ENCODE measurements at places on chromosomes 5 and 9.

GRCh38 chr9:138117836-138118235 is 240.3 kb downstream of the CACNA1B start:
- DNase-seq, result no peak

- DNase-seq, result no peak
Measured at GRCh38 chr5:6307304-6307703, 71.0 kb downstream of the MED10 start.

GRCh38 chr5:38167562-38167996 is 90.8 kb upstream of the EGFLAM start:
- DNase-seq, result no peak

- no peak for DNase-seq
Measured at GRCh38 chr5:135976216-135976615, 21.4 kb upstream of the LECT2 start.

DNA sequence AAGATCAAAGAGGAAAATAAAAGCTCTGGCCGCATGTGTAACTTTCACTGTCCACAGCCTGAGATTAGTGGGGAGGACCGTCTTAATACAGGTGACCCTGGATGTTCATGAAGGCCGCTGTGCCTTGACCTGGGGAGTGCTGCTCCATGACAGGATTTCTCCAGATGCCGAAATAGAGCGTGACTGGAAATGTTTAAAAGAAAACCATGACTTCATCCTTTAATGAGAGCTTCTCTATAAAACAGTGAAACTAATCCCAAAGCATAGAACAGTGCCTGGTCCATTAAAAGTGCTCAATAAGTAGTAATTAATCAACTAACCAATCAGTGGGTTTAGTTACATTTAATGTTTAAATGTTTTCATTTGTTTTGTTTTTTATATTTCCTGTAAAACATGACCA is 62.7 kb downstream of the ERAP1 start:
- DNase-seq, result no peak

DNA sequence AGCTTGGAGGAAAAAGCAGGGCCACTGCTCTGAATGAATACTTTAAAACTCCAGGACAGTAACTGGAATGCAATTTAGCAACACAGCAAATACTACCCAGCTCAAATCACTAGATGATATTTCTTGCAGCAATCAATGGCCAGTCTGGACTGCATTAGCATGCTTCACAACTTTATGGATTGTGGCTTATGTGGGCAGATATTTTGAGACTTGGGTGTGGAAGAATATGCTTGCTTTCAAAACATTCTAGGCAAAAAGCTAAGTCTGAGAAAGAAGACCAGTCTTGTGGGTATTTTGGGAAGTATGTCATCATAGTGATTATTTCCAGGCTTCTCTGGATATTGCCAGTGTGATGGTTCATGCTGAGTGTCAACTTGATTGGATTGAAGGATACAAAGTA is 3.1 kb downstream of the RANBP3L start:
- no peak for DNase-seq

- no peak for DNase-seq
Measured at GRCh38 chr5:163566678-163567077, 61.3 kb downstream of the MAT2B start.

- no peak for DNase-seq
Measured at GRCh38 chr9:137116027-137116507, 1.5 kb upstream of the DPP7 start.

DNA sequence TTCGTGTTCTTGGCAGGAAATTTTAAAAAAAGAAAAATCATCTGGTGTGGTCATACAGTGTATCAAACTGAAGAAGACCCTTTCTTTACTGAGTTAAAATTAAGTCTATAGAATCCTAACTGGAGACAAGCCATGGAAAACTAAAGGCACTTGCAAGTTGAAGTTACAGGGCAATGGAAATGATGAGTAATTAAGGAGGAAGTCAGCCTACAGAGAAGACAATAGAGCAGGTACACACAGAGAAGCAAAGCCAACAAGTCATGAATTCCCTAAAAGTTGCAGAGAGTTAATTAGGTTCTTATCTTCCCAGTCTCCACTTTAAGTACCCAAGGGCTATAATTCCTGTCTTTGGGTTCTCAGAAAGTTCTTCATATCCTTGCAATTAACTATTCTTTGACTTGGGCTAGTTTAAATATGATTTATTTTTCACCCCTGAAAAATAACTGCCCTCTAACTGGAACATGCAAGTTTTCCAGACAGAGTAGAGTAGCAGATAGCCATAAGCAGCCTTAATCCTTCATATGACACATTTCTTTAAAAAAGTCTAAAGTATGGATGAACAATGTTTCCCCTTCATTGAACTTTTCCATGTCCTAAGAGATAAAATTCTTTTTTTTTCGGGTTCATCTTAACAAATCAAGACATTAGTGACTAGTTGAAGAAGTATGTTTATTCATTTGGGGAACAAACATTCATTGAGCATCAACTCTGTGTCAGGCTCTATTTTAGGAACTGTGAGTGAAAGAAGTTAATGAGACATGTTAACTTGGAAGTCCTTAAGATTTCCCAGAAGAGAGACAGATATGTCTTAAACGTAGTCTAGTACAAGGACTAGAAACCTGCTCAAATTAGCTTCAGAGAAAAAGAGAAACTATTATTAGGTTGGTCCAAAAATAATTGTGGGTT is 5.2 kb upstream of the ITGA2 start:
- no peak for DNase-seq

- DNase-seq, result no peak
Measured at GRCh38 chr5:17481378-17481777, 16.7 kb upstream of the TAF11L2 start.

GRCh38 chr5:15664961-15665360 is 165.0 kb downstream of the FBXL7 start:
- DNase-seq, result no peak

DNA sequence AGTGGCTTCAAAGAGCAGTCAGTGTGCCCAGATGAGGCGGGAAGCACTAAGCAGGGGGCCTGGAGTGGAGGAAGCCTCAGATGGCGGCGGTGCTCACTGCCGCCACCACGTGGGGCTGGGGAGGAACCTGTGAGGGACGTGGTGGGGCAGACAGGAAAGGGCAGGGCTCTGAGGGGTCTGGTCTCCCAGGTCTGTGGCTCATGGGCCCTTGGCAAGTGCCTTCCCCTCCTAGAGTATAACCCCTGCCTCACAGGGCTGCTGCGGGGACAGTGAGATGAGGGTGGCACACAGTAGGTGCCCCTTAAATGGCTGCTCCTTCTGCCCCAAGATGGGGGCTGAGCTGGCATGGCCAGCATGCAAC is 26.6 kb downstream of the NR5A1 start:
- no peak for DNase-seq

GRCh38 chr9:94135222-94135621 is 51.0 kb downstream of the PTPDC1 start:
- no peak for DNase-seq

- no peak for DNase-seq
Measured at GRCh38 chr5:164332349-164333196, 827.2 kb downstream of the MAT2B start.

- no peak for DNase-seq
Measured at GRCh38 chr5:110916381-110917049, 155.0 kb upstream of the TSLP start.

DNA sequence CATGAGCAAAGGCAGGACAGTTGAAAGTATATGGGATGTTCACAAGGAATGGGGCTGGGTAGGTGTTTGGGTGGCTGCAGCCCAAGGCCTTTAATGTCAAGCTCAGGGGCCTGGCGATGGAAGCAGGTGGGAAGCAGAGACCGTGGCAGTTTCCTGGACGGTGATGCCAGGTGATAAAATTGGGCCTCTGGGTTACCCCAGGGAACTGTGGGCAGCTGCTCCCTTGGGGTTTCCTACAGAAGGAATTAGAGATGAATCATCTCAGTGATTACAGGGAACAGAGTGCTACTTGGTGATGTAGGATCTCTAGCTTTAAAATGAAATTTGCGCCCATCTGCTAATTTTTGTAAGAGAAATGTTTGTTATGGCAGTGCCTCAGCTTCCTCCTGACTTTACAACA is 39.2 kb downstream of the TSTD2 start:
- DNase-seq, result no peak

DNA sequence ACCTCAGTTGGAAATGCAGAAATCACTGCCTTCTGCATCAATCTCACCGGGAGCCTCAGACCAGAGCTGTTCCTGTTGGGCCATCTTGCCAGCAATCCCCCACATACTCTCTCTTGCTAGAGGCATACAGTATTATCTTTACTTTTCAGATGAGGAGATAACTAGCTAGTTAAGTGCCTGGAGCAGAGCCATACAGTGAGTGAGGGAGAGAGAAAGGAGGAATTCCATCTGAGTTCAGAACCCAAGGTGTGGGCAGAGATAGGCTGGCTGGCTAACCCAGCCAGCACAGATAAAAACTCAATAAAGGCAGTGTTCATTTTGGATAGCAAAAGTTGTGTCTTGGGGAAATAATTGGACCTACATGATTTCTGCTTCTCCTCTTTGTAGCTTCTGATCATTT is 268.0 kb upstream of the KIF2A start:
- no peak for DNase-seq

- DNase-seq, result peak; percentile 24
Measured at GRCh38 chr5:93622240-93622885, 39.3 kb downstream of the NR2F1 start.

GRCh38 chr5:172045315-172045632 is 38.8 kb upstream of the FBXW11 start:
- DNase-seq, result no peak

DNA sequence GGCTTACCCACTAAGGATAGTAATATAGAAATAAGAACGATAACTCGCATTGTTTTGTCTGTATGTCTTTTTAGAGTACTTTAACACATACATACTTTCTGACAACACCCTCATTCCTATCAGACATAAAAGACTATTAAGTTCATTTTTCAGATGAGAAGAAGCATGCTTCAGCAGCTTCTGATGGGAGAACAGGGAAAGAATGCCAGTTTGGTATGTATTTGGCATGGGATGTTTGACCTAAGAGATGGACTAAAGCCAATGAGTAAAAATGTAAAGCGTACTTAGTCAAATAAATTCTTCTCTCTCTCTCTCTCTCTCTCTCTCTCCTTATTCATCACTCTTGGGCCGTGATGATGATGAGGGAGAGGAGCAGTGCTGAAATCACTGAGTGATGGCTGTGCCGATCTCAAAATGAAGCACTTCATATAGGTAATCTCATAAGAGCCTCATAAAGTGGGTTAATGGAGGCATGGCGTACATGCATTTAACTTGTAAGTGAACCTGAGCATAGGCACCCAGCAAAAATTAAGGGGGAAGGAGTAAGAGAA is 71.5 kb downstream of the SLIT3 start:
- no peak for DNase-seq

DNA sequence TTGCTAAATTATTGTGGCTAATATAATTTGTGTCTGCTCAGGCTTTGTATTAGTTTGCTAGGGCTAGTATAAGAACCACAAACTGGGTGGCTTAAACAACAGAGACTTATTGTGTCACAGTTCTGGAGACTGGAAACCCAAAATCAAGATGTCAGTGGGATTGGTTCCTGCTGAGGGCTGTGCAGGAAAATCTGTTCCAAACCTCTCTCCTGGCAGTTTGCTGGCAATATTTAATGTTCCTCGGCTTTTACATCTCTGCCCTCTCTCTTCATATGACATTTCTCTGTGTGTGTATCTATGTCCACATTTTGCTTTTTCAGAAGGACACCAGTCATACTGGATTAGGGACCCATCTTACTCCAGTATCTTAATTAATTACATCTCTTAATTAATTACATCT is 498.8 kb upstream of the CD180 start:
- DNase-seq, result no peak

DNA sequence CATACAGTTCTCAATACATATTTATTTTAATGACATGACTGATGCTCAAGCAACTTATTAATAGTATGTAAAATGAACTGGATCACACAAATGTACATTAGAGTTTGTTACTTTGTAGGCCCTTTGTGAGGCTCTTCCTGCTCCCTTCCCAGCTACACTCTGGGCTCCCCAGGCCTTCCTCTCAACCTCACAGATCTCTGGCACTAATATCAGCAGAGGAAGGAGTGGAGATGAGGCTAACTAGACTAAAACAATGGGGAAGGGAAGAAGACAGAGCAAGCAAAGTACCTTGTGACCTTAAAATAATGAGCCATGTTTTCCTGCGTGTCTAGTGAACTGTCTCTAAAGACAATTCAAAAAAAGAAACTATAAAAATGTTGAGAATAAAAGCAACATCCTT is 30.3 kb upstream of the TEK start:
- no peak for DNase-seq

- DNase-seq, result no peak
Measured at GRCh38 chr5:5736007-5736406, 313.5 kb downstream of the ICE1 start.

DNA sequence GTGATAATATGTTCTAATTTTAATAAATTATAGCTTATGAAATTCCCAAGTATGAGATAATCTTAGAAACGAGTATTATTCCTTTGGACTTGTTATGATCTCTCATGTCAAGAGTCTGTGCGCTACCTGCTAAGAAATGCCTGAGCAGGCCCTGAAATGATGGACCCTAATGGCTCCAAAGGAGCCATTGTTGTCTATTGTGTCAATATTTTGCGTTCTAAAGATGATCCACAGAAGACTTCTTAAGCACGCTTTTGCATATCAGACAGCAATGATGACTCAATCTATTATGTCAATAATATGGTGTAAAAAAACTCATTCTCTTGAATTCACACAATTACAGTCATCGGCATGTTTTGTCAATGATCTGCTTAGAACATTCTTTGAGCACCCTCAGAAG is 306.1 kb downstream of the KIAA0825 start:
- DNase-seq, result no peak

GRCh38 chr9:123763910-123764588 is 165.9 kb downstream of the DENND1A start:
- DNase-seq, result no peak

DNA sequence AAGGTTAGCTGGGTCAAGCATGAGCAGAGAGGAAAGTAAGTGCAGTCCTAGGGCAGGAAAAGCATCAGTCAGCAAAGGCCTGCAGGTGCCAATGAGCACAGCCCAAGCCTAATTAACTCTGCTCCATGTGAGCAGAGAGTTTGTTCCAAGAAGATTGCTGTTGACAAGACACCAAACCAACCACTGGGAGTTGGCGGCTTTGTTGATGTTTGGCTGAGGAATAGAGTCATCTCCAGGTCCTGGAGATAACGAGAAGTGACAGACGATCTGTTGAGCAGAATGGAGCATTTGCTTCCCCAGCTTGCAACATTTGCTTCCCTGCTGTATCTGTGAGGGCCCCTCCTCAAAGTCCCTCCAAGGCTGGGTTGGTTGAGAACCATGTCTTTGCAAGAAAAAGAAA is 68.2 kb downstream of the FAM114A2 start:
- no peak for DNase-seq

- DNase-seq, result no peak
Measured at GRCh38 chr5:102787134-102787533, 32.0 kb downstream of the PAM start.

Measured in anterior cingulate cortex (tissue), 58 donors.